ENCODE measurements at places on chromosomes 1 and 21.

DNA sequence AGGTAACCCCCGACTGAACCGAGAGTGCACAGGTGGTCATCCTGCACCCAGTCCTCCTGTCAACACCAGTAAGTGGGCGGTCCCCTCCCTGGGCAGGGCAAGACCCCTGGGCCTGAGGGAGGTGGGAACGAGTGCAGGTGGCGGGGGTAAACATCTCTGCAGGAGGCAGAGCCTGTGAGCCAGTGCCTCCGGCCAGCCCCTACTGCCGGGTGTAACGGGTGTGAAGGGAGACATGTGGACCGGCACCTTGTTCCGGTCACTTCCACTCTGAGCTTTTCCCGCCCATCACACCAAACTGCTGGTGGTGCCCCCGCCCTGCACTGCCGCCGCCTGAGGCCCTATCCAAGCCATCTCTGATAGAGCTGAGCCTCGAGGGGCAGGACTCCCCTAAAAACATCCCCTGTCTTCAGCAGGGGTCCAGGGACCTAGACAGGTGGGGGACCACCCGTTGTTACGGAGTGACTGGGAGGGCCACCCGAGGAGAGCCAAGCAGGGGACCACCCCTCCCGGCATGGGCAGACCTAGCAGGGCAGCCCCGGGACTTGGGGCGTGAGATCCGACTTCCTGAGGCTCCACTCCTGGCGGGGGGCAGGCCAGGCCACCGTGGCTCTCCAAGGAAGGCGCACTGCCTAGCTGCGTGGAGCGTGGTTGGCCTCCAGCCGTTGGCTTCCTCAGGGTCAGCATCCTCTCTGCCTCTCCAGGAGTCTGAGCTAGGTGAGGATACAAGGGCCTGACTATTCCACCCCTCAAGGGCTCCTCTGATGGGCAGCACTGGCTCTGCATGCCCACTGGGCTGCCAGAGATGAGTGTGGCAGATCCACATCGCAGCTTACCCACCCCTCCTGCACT is 43.8 kb upstream of the LBR start:
- no peak for DNase-seq

DNA sequence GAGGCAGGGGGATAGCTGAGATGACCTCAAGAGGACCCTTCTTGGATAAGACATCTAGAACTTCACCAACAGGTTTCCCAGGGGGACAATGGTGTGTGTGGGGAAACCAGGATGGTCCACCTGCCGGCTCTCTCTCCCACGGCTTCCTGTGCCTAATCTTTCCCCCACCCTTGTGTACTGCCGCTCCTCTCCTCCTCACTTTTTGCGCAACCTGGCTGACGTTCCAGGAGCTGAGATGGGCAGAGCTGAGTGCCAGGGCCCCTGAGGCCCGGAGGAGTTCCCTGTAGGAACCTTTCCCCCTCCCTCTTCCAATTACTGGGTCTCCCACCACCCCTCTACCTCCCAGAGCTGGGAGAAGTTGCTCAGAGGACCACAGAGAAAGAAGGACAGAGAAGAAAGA is 6.9 kb downstream of the SLC26A9 start:
- DNase-seq = no peak

GRCh38 chr1:192445839-192446489 is 129.2 kb downstream of the RGS21 start:
- DNase-seq = peak; percentile 13

GRCh38 chr1:184545601-184546000 is 158.8 kb downstream of the C1orf21 start:
- no peak for DNase-seq

DNA sequence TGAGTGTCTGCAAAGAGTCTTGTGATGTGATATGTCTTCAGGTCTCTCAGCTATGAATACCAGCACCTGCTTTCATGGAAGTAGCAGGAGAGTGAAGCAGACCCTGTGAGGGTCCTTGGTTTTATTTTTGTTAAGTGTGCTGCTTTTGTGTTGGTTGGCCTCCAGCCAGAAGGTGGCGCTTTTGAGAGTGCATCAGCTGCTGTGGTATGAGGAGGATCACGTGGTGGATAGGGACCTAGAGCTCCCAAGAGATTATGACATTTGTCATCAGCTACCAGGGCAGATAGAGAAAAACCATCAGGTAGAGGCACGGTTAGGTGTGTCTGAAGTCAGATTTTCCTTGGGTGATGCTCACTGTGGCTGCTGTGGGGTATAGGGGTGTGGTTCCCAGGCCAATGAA is 1232.1 kb downstream of the MRPL39 start:
- DNase-seq = no peak

DNA sequence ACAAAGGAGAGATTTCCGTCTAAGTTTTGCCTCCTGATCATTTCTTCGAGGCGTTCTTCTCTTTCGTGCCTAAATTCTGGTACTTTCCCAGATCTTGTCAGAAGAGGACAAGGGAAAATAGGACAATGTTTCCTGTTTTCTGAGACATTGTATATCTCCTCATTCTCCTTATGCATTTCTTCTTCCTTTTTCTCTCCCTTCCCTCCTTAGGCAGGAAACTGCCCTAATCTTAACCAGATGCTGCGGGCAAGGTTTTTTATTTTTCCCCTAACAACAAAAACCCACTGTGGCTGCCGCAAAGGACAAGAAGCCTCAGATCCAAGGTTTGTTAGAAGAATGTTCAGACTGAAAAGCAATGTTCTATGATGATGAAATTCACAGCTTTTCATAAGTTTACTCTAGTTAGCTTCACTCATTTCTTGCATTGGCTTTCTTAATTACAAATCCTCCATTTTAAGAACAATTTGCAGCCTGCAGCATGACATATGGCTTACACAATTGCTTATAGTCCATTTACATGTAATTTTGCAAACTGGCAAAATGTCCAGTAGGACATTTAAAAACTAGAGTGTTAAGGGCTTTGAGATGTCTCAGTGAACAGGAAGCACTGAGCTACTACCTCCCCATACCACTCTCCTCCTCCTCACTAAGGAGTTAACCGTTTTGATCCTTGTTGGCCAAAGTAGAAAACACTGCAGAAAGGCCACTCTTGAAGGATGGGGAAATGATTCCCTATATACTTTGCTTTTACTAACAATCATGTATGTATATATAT is 624 bp downstream of the CTSK start:
- no peak for DNase-seq

GRCh38 chr1:24726741-24727140 is 18.5 kb upstream of the CLIC4 start:
- DNase-seq = no peak

DNA sequence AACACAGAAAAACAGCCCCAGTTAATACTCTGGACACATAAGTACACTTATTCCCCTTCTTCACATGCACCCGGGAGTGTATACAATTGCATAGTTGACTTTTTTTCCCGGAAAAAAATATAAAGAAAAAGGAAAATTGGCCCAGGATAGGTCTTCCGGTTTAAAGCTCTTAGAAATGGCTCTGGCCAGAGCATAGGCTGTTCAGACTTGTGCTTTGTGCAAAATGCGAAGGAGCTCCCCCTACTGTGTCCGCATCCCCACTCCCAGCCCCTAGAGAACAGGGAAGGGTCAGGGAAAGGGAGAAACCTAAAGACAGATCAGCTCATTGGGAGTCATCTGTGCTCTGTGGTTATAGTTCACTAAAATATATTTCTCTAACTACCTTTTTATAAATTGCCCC is 5.5 kb upstream of the MTMR11 start:
- DNase-seq = no peak

GRCh38 chr1:15740924-15741850 is 1.1 kb upstream of the TMEM82 start:
- peak; percentile 47 for DNase-seq

DNA sequence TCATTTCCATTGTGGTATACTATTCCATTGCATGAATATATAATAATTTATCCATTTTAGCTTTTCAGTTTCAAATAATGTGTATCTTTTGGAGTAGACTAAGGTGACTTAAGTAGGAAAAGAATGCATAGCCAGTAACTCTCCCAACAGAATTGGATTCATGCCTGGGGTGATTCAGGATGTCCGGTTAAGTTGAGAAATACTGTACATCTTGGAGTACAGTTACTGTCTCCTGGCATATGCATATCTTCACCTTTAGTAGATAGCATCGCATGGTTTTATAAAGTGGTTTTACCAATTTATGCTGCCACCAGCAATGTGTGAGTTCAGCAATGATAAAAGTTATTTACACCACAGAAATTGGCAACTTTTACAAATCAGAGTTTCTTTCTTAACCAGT is 18.6 kb upstream of the SLC6A9 start:
- DNase-seq = no peak

- DNase-seq = no peak
Observed at GRCh38 chr1:60436186-60436585, 362.6 kb upstream of the C1orf87 start.

DNA sequence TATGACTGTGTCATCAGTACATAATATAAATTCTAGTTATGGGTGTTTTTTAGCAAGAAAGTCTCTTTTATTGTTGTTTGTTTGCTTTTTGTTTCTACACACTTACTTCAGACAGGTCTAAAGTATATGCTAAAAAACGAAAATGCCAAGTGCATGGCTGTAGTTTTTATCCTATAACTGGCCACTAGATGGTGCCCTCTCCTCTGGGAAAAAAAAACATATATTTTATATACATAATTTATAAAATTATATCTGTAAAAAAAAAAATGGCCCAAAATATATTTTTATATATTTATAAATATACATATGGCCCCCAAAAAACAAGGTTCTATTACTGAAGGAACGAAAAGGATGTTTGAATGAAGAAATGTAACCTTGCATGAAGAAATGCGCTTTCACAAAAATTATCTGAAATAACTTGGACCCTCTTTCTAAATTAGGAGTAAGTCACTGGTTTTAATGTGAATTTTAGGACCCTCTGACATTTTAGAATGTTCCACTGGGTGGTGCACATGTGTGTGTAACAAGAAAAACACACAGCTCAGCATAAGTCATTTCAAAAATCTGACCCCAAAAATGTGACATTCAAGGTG is 93.5 kb downstream of the TTLL7 start:
- DNase-seq = no peak

- no peak for DNase-seq
Observed at GRCh38 chr1:26994787-26995517, 1.5 kb downstream of the TRNP1 start.

DNA sequence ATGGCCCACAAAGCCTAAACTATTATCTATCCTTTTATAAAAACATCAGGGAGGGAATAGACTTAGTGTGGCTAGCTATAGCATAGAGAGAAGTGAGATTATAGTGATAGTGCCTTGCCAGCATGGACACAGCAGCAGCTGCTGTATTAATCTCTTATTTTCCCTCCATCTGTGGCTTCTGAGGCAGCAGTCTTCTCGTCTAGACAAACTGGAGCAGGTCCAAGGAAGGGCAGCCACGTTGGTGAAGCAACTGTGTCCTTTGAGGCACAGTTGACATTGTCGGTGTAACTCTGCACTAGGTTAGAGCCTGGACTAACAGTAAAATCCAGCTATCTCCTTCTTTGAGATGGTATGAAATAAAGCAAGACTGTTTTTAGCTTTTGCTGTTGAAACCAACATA is 131.3 kb downstream of the CACHD1 start:
- DNase-seq = no peak

GRCh38 chr21:46624050-46624449 is 11.4 kb upstream of the PRMT2 start:
- DNase-seq = no peak

GRCh38 chr1:12513181-12513580 is 104.8 kb downstream of the DHRS3 start:
- DNase-seq = no peak

DNA sequence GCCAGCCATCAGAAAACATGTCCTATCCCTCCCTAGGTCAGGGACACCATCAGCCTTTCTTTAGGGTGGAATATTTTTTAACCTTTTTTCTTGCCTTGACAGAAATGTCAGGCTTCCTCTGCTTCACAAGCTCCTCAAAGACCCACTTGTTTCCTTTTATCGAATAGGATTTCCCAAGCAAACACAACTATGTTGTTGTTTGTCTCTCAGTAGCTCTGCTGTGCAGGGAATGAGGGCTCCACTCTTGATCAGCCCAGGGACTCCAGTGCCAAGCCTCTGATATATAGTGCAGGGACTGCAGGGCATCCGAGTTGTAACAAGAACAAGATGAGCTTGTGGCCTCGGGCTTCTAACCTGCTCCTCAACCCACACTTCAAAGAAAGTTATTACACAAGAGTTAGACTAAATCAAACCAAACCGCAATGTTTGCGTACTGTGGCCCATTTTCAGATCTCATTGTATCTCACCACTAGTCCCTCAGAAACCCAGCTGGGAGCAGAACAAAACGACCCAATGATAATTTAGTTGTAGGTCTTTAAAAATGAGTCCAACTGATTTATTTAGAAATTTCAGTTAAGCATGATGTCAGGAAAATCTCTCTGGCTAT is 108.1 kb downstream of the ATG4C start:
- DNase-seq = no peak

DNA sequence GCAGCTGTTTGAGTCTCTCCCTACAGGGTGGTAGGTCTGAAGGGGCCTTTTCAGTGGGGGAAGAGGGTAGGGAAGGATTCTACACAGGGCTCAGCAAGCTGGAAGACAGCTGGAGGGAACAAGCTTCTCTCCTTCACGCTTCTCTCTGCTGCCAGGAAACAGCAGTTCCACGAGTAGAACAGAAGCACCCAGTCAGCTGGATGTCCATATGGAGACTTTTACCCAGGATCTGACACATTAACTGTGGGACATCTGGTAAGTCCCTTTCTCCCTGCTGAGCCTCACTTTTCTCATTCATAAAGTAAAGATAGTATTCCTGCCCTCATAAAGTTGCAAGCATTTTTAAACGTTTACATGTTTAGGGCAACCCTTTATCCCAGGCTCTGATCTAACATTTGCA is 280.3 kb downstream of the OMA1 start:
- no peak for DNase-seq
